Cardiac fibroblast (primary cell): ENCODE measurements at places on chromosomes 16 and 17.
A peak's percentile ranks its signal among the peaks of the same experiment; 100 is the strongest.

GRCh38 chr17:49742166-49742638 is 21.7 kb downstream of the FAM117A start:
- peak; percentile 9 for DNase-seq

DNA sequence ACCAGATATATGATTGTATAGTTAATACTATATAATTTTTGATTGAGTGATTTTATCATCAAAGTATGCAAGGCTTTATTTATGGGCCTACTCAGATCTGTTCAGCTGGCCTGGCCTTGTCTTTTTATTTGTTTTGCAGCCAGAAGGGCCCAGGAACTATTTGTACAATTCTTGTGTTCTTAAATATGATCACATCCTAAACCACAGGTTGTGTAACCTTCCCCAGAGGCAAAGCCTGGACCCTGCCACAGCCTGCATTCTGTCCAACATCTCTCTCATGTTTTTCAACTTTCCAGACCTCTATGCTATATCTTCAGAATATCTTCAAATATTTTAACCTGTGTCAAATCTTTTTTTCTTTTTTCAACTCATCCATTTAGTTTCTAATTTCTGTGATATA is 410.4 kb upstream of the MON1B start:
- peak; percentile 32 for DNase-seq

DNA sequence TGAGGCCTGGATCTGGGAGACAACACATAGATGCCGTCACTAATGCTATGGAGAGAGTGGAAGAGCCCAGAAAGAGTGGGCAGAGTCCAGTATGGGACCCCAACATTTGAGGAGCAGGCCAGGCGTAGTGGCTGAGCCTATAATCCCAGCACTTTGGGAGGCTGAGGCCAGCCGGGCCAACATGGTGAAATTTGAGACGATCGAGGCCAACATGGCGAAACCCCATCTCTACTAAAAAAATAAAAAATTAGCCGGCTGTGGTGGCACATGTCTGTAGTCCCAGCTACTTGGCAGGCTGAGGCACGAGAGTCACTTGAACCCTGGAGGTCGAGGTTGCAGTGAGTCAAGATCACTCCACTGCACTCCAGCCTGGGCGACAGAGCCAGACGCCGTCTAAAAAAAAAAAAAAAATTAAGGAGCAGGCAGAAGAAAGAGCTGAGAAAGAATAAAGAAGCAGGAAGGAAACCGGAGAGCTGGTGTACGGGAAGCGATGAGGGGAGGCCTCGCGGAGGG is 6.0 kb upstream of the DNAI2 start:
- DNase-seq, result no peak

- DNase-seq, result no peak
These were observed 168.1 kb downstream of the C16orf95 start for GRCh38 chr16:87149051-87149450.

GRCh38 chr17:1762233-1762900 is 507 bp downstream of the SERPINF1 start:
- peak; percentile 24 for DNase-seq

DNA sequence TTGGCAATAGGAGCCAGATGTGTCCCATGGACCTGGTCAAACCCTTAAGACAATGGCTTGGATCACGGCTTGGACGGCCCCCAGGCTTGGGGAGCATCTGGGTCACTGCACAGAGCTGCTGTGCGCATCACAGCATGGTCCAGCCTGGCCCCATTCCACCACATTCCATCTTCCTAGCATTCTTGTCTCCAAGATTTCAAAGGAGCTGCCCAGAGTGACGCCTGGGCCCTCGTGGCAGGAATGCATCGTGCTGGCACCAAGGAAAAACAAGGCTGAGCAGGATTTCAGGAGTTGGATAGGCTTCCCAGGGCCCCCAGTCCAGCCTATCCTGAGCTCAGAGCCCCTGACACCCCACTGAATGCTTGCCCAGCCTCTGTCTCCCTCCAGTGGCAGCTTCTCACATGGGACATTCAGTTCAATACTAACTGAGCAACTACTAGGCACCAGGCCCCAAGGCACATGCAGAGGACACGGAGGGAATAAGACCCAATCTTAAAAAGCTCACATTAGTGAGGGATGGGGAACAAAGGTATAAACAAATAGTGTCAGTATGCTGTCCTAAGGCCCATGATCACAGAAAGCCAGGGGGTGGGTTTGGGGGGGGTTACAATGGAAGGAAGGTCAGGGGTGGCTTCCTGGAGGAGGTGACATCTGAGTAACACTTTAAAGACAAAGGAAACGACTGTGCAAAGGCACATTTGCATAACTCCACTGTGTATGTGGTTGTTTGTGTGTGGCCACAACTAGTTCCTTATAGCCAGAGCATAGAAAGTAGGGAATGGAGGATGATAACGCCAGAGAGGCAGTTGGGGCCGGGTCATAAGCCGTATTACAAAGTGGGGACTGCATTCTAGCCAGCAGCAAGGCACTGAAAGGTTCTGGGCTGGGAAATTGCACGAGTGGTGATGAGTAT is 34.1 kb downstream of the TK2 start:
- DNase-seq, result peak; percentile 66

DNA sequence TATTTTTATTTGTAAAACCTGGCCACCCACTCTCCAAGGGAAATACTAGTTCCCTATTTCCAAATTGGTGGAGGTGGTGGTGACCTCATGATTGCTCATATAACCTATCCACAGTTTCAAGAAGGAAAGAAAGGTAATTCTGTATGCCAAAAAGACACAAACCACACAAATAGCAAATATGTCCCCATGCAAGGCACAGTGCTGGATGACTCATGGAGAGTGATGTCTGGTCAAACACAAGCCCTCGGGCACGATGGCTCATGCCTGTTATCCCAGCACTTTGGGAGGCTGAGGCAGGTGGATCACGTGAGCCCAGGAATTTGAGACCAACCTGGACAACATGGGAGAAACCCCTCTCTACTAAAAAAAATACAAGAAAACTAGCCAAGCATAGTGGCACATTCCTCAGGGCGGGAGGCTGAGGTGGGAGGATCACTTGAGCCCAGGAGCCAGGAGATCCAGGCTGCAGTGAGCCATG is 64.2 kb downstream of the GNA13 start:
- peak; percentile 51 for DNase-seq

GRCh38 chr16:81581107-81581506 is 136.5 kb downstream of the CMIP start:
- DNase-seq, result no peak

DNA sequence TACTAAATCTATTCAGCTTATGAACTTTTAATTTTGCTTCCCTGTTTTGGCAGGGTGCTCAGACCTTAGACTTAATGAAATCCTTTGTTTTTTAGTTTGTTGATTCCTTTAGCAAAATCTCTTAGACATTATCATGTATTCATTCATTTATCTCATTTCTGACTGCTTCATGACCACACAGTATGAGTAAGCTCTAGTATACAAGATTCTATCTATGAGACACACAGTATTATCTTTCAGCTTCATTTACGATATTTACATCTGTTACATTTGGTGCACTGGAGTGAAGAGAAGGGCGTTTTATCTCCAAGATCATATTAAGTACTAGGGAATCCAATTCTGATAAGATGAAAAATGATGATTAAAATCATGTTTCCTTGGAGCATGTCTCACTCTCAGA is 448.1 kb upstream of the CA10 start:
- DNase-seq, result no peak

GRCh38 chr16:2152695-2153506 is 2.7 kb upstream of the TRAF7 start:
- no peak for DNase-seq

DNA sequence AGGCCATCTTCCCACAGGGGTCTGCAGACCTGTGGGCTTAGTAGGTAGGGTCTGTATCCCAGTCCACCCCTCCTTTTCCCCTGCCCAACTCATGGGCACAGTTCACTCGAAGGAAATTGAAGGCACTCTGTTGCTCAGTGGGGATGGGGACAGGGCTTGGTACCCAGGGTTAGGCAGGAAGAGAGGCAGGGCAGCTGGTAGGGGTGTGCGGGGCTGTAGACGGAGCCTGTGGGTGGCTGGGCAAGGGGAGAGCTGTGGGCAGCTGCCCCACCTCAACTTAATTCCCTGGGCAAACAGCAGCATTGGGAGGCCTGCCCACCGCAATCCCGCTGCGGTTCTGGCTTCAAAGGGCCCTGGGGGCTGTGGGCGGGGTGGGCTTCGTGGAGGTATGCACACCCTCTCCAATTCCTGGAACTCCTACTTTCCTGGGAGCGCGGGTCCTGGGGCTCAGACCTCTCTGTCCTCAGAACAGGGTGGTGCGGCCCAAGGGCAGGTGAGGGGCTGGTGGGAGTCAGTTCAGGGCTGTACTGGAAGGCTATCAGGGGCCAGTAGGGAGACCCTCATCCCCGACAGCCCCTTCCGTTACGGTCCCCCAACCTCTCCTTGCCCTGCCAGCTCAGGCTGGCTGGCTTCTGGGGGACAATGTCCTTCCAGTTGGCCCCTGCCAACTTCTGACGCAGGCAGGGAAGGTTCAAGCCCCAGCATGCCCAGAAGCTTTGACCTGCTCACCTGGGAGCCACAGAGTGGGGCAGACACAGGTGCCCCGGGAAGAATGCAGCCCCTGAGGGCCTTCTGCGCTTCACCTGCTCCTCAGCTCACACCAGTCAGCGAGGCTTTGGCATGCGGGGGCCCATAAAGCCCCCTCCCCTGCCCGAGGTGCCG is 9.1 kb downstream of the FOXJ1 start:
- no peak for DNase-seq

GRCh38 chr17:74745548-74746177 is 2.8 kb upstream of the NHERF1 start:
- DNase-seq, result no peak

- no peak for DNase-seq
These were observed 58.3 kb downstream of the NT5M start for GRCh38 chr17:17361543-17361866.

DNA sequence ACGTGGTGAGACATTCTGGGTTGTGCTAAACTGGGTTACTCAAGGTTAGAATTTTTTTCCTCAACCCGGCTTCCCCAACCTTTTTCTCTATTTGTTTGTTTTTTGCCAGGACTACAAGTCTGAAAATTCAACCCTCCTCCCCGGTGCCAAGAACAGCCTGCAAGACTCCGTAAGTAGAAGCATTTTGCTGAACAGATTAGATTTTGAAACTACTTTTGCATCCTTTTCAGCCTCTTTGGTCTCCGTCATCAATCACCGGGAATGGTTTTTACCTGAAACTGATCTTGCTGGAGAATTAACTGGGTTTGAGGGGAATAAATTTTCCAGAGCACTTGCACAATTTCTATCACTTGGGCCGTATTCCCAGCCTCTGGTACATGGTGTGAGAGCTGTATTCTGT is 501.2 kb upstream of the EEF2KMT start:
- DNase-seq, result no peak

GRCh38 chr17:35044181-35044580 is 19.3 kb downstream of the RFFL start:
- no peak for DNase-seq

GRCh38 chr16:79628501-79628975 is 28.0 kb upstream of the MAF start:
- no peak for DNase-seq

DNA sequence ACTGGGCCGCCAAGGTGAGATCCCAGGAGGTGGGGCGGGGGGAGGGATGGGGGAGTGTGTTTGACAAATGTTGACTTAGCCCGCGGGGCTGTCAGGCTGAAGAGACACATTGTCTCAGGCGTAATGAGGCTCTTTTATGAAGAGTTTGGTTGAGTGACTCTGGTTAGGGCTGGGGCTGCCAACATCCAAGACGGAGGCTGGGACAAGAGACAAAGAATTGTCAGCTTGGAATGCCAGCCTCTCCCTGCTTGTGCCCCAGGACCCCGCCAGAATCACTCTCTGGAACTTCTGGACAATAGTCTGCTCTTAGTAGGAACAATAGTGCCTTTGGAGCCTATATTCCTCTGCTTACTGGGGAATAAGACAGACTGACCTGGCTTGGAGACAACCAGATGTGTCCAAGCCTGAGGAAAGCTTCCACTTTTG is 24.0 kb downstream of the PCTP start:
- no peak for DNase-seq

DNA sequence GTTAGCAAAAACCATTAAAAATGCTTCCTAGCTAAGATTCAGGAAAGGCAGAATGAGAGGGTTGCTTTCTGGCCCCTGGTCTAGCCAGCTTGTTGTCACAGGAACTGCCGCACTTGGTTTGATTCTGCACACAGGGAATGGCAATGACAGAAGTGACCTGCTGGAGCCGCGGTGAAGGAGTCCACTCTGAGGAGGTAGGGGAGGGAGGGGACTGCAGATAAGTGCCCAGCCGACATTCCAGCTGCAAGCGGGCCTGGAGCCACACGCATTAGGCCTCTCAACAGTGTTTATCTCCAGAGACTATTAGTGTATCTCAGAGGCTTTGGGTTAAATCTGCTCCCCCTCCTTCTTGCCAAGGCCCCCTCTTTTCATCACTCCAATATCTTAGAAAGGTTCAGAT is 38.6 kb downstream of the CDRT15 start:
- no peak for DNase-seq

- peak; percentile 99 for DNase-seq
These were observed 2.5 kb downstream of the VASN start for GRCh38 chr16:4373909-4374742.

- no peak for DNase-seq
These were observed 428.4 kb downstream of the MAF start for GRCh38 chr16:79171931-79172705.

GRCh38 chr17:2452216-2452750 is 51.4 kb upstream of the MNT start:
- DNase-seq, result no peak

DNA sequence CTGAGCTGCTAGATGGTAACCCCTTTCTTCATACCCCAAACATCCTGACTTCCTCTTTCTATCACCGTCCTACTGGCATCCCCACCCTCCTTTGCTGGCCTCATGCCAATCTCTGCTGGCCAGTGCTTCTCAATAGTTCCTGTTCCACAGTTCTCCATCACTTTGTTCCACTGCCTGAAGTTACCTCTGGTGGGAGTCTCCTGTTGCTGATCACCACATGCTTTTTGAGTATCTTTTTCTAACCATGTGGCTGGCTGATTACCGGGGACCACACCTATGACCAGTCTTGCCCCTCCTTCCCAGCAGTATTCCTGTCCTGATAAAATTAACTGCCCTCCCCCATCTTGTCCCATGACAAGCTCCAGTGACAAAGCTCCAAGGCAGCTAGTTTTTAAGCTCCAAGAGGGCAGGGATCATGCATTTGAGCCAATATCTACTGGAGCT is 380.4 kb upstream of the CCL2 start:
- DNase-seq, result no peak

GRCh38 chr16:1078579-1079021 is 6.1 kb downstream of the SSTR5 start:
- peak; percentile 74 for DNase-seq

- DNase-seq, result no peak
These were observed 46.4 kb downstream of the TMEM100 start for GRCh38 chr17:55676274-55676673.
